ENCODE measurements at places on chromosomes 3 and 15.
A peak's percentile ranks its signal among the peaks of the same experiment; 100 is the strongest.

GRCh38 chr3:43728947-43729346 is 38.2 kb downstream of the ABHD5 start:
- no peak for DNase-seq

GRCh38 chr3:195307711-195308110 is 36.8 kb upstream of the XXYLT1 start:
- no peak for DNase-seq

GRCh38 chr3:32340611-32341365 is 50.9 kb upstream of the CMTM7 start:
- no peak for DNase-seq

- no peak for DNase-seq
Observed at GRCh38 chr3:71078723-71079525, 504.6 kb downstream of the FOXP1 start.

GRCh38 chr3:30578479-30578878 is 27.9 kb upstream of the TGFBR2 start:
- peak; percentile 87 for DNase-seq

GRCh38 chr3:180926526-180926925 is 14.1 kb downstream of the FXR1 start:
- DNase-seq = no peak

- no peak for DNase-seq
Observed at GRCh38 chr3:161273589-161274218, 52.6 kb downstream of the NMD3 start.

DNA sequence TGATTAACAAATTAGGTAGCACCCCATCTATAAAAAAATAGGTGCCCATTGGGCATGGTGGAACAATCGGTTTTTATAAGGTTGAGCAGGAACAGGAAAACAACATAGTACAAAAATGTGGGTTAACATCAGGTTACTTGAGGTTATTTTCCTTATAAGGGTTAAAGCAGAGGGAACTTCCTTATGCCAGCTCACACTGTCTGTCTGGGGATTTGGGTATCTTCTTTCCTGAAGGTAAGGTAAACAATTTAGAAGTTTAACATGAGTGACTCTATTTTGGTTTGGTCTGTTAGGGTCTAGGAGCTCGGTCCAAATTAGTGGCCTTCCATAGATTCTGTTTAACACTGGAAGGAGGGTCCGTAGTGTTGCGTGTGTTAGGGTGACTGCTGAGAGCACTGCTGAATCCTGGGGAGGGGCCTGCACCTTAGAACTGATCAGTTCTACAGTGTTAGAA is 14.7 kb downstream of the CHD2 start:
- no peak for DNase-seq

DNA sequence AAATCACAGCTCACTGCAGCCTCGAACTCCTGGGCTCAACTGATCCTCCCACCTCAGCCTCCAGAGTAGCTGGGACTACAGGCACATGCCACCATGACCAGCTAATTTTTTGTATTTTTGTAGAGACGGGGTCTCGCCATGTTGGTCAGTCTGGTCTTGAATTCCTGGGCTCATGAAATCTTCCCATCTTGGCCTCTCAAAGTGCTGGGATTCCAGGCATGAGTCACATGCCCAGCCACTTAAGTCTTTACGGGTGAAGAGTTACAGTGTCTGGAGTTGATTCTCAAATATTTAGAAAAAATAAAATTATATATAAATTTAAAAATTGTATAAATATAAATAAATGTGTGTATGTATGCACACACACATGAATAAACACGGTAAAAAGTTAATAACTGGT is 14.5 kb upstream of the KBTBD12 start:
- DNase-seq = no peak

DNA sequence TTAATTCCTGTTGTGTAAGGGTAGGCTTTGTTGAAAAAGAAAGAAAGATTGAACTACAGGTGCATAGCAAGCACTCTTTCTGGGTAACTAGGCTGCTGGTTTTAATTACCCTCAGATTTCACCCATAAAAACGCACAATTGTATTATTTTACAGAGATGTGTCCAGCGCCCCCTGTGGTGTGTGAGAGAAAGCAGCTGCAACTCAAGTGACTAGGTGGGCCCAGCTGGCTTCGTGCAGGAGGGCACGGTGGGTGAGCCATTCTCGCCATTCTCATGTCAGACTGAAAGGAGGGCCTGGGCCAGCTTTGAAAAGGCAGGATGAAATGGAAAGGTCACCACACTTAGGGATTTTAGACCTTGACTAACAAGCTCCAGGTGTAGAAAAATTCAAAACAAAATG is 122.6 kb downstream of the LRIG1 start:
- DNase-seq = no peak

DNA sequence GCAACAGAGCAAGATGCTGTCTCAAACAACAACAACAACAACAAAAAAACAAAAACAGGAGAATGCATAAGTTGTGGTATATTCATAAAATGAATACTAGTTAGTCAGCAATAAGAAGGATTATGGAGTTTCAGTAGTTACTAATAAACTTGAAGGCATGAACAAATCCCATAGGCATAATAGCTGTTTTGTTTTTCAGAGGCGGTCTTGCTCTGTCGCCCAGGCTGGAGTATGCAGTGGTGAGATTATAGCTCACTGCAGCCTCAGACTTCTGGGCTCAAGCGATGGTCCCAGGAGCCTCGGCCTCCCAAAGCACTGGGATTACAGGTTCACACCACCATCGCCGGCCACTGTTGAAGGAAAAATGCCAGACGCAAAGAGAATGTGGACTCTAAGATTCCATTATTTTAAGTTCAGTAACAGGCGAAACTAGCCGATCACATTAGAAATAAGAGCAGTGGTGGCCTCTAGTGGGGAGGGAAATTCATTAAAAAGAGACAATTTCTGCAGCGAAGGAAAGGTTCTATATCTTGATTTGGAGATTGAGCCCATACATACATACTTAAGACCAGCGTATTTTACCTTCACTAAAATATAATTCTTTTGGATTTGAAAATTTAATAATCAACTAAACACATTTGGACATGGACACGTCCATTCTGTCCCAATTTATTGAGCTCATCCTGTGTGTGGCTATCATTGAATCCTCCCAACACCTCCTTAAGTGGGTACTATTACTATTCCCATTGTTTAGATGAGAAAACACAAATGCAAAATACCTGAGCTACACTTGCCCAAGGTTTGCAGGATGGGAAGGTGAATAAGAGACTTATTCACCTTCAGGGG is 27.4 kb upstream of the HDAC11 start:
- peak; percentile 60 for DNase-seq

DNA sequence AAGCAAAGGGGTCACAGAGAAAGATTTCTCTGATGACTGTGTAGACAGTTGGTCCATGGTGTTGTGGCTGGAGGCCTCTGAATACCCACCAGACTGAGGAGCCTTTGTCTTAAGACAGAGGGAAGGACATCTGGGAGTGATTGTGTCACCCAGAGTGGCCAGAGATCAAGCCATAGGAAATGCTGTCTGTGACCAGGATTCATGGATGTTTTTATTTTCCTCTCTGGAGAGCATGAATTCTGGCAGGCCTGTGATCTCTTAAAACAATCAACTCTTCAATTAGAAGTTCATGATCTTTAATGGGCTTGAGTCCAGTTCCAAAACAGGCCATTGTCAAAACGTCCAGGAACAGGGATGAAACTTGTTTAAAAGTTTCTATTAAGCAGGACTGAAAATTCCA is 198.9 kb upstream of the CTDSPL start:
- no peak for DNase-seq

- no peak for DNase-seq
Observed at GRCh38 chr3:115805520-115805919, 182.2 kb downstream of the GAP43 start.

- no peak for DNase-seq
Observed at GRCh38 chr3:149955449-149955848, 15.2 kb downstream of the PFN2 start.

DNA sequence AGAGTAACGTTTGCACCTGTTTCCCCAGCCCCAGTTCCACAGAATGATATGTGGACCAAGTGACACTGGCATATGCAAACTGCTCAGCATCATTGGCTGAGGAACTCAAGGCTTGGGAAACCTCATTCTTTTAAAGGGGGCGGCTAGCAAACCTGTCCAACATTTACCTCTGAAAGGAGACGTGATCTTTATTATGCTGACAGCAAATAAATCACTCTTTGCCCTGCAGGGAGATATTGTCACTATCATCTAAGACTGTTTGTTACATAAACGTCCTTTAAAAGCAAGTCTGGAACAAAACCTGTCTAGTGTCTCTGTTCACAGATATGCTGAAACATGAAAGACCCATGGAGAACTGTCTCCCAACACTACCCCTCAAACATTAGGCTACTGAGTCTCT is 21.5 kb downstream of the CA12 start:
- no peak for DNase-seq

DNA sequence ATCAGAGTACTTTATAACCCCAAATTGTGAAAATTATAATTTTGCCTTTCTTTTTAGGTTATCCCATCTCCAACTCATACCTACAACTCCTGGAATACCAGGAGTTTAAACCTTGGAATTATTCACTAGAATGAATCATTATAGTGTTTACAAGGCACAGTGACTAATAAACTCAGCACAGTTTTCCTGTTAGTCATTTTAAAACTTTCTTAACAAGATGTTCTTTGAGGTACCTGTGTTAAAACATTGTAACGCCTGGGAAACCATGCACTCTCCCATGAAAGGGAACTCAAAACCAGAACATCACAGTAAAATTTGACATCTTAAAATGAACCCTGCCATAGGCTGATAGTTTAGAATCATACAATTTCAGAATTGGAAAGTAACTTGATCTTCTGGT is 132.4 kb upstream of the OSTN start:
- no peak for DNase-seq

- no peak for DNase-seq
Observed at GRCh38 chr3:162643245-162643644, 1146.6 kb downstream of the OTOL1 start.

DNA sequence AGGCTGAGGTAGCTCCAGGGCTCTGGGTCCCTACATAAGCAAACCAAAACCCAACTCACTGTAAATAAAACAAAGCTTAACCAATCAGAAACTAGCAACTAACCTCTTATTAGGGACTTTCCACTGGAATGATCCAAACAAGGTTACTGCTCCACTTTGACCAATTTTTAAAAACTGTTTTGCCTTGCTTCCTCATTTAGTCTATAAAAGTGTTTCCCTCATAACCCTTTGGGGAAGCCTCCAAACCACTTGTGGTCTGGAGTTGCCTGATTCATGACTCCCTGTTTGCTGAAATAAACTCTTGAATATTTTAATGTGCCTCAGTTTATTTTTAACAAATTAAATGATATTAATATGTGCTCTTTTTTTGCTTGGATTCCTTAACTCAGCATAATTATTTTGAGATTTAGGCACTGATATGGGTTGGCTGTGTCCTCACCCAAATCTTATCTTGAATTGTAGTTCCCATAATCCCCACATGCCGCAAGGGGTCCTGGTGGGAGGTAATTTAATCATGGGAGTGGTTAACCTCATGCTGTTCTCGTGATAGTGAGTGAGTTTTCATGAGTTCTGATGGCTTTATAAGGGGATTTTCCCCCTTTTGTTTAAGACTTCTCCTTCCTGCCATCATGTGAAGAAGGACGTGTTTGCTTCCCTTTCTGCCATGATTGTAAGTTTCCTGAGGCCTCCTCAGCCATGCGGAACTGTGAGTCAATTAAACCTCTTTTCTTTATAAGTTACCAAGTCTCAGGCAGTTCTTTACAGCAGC is 90.6 kb downstream of the CD200R1L start:
- no peak for DNase-seq

DNA sequence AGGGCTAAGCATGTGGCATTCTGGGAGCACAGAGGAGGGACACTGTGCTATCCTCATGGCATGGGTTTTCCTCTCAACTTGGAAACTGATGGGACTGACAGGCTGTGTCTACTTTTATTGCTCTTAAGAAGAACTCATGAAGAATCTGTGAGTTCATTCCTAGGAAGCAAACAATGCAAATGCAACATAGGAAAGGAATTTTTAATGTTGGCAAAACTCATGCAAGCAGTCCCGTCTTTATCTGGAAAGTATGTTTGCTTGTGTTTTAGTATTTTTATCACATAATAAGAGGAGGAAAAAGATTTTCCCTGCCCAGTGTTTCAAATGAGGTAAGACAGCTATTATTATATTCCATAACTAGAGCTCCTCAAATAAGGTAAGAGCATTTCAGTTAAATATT is 89.7 kb downstream of the TRIM42 start:
- no peak for DNase-seq

- no peak for DNase-seq
Observed at GRCh38 chr3:21587894-21588293, 163.1 kb downstream of the ZNF385D start.

- no peak for DNase-seq
Observed at GRCh38 chr15:60681353-60681752, 202.4 kb upstream of the ICE2 start.

GRCh38 chr15:75661100-75661755 is 13.5 kb downstream of the SNX33 start:
- DNase-seq = peak; percentile 95

DNA sequence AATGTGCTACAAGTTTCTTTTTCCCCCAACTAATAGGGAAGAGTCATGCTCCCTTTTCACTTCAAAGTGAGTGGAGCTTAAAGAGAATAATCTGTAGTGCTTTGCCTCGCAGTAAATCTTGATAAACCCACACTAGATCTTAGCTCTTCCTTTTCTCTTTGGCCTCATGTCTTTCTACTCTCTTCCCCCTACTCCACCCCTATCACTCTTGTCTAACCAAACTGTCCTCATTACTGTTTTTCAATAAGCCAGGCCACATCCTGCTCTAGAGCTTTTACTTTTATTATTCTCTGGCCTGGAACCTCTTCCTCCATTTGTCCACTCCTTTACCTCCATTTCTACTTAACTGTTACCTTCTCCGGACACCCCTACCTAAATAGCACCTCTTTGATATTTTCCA is 291.0 kb upstream of the SATB1 start:
- DNase-seq = no peak

DNA sequence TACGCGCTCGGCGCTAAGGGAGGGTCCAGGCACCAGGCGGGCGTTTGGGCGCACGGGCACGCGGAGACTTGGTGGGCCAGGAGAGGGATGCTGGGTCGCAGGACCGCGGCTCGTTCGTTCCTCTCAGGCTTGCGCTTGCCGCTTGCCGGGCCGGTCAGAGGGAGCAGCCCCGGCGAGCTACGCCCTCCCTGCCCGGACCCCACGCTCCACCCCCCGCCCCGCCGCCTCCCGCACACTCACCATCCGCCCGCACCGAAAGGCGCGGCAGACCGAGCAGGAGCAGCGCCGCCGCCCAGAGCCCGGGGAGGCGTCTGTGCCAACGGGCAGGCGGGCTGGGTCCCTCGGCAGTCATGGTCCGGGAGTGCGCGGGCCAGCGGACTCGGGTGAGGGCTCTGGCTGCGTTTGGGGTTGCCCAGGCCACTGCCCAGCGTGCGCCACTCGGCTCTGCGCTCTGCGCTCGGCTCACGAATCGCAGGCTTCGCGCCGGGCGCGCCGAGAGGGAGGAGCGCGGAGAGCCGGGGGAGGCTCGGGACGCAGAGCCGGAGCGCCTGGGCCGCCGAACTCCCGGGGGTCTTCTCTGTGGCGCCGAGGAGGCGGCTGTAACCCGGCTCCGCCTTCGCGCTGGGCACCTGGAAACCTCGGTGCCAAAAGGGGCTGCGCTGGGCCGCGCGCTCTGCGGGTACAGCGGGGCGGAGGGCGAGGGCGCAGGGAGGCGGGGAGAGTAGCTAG is at the start of gene SUSD5:
Gene SUSD5, minus strand, starts transcription at position 365 of the 729 bp plus-strand sequence. Its CDS starts 13 bp downstream, at position 352.
- DNase-seq = peak; percentile 56

- DNase-seq = no peak
Observed at GRCh38 chr15:82106679-82107078, 60.9 kb upstream of the MEX3B start.

GRCh38 chr3:105527535-105527934 is 160.8 kb downstream of the ALCAM start:
- no peak for DNase-seq

GRCh38 chr3:158134363-158134762 is 24.5 kb downstream of the RSRC1 start:
- no peak for DNase-seq

- DNase-seq = no peak
Observed at GRCh38 chr15:82307714-82308081, 41.6 kb downstream of the GOLGA6L10 start.
